Activated naive CD4-positive, alpha-beta T cell treated with anti-CD3 and anti-CD28 coated beads for 36 hours (primary cell): ENCODE measurements at places on chromosomes 13 and 19. TPM values are rescaled to one million over a fixed set of nuclear protein-coding genes. Genes with fewer than 3 reads are reported as not detected.
A peak's percentile ranks its signal among the peaks of the same experiment; 100 is the strongest.

DNA sequence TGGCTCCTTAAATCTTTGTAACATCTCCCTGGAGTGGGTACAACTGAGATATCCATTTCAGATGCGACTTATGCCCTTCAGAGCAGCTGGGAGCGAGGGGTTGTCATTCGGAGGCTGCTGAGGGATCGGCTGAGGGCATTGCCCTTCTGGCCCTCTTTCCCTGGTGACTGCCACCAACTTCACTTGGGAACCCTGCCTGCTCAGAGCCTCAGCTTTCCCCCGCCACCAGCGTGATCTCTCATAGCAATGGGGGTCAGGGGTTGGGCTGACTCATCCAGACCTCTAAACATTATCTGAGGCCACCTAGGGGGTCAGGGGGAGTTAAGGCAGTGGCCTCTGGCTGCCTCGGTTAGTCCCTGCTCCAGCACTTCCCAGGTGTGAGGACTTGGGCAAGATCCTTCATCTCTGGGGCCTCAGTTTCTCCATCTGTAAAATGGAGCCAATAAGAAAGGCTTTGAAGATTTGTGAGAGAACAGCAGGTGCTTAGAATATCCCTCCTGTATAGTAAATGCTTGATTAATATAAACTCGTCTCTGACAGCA is 1.1 kb downstream of the PRX start:
- H3K4me3 ChIP-seq: no peak overlapping the region
- H3K27ac ChIP-seq: no peak overlapping the region
- no peaks in the 10 kb centered on the region for H3K27me3 ChIP-seq

DYRK1B gene
- 6.1 TPM for total RNA-seq

- H3K36me3 ChIP-seq: no peaks in the 10 kb centered on the region
- no peaks in the 10 kb centered on the region for H3K4me1 ChIP-seq
- DNase-seq: no peak
- no peak overlapping the region for H3K4me3 ChIP-seq
- H3K27me3 ChIP-seq: no peaks in the 10 kb centered on the region
Measured at GRCh38 chr13:37364007-37364406, 234.6 kb downstream of the POSTN start.

GRCh38 chr19:49585023-49585422 is 3.9 kb downstream of the PRRG2 start:
- no peak for DNase-seq
- H3K27ac ChIP-seq: no peak overlapping the region
- H3K36me3 ChIP-seq: no peaks in the 10 kb centered on the region
- peaks cover 20% of the 10 kb centered on the region for H3K4me1 ChIP-seq

GRCh38 chr13:47859165-47859564 is 141.9 kb downstream of the SUCLA2 start:
- no peak overlapping the region for H3K4me3 ChIP-seq
- H3K4me1 ChIP-seq: no peaks in the 10 kb centered on the region
- no peak for DNase-seq
- H3K36me3 ChIP-seq: no peaks in the 10 kb centered on the region
- no peak overlapping the region for H3K27ac ChIP-seq

ARL11 gene
- 0.72 TPM for total RNA-seq

DNA sequence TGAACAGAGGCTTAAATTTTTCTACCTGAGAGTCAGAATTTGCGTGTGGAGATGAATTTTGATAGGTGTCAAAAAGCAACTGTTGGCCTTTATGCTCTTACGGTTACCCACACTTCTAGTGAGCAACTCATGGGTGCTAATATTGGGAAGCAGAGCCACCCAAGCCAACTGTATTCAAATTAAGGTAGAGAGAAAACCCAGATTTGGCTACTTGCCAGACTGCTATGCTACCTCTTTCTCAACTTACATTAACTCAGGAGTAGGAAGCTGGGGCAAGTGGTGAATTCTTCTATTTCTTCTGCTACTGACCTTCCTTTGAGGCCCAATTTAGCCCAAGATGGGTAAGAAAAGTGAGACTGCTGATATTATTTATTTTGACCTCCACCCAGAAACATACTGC is 83.9 kb downstream of the OLFM4 start:
- no peaks in the 10 kb centered on the region for H3K27me3 ChIP-seq
- H3K4me3 ChIP-seq: no peak overlapping the region
- H3K4me1 ChIP-seq: no peaks in the 10 kb centered on the region
- no peaks in the 10 kb centered on the region for H3K36me3 ChIP-seq

GRCh38 chr13:22193070-22193469 is 522.2 kb downstream of the FGF9 start:
- no peak for DNase-seq
- H3K4me1 ChIP-seq: no peaks in the 10 kb centered on the region
- no peaks in the 10 kb centered on the region for H3K27me3 ChIP-seq
- H3K4me3 ChIP-seq: no peak overlapping the region
- H3K27ac ChIP-seq: no peak overlapping the region

PPP1R13L gene
- 4.0 TPM for total RNA-seq

DNA sequence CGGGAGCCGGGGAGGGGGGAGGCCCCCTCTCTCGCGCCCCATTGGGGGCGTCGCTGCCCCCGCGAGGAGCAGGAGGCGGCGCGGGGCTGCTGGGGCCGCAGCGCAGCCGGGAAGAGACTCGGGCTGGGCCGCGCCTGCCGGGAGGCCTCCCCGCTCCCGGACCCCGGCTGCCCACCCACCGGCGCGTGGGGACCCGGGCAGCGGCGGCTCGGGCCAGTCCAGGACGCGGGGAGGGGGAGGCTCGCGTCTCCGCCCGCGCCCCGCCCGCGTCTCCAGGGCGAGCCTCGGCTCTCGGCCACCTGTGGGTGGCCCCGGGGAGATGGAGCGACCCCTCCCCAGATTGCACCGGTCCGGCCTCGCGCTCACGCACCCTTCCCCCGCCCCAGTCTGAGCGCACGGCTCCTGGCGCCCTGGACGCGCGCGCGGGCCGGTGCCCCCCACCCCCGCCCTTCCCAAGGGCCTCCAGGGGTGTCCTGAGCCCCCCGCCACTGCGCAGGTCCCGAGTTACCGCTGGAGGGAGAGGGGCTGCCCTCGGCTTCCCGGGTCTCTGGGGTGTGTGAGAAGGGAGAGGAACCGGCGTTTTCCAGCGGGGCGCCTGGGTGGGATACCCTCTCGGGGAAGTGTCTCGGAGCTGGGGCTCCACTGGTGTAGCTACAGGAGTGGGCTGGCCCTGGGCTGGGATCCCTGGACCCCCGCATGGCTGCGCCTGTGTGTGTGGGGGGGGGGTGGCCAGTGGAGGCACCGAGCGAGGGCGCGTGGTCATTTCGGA is 645 bp downstream of the PALM start:
- no peak overlapping the region for H3K27ac ChIP-seq
- H3K4me3 ChIP-seq: no peak overlapping the region
- no peak for DNase-seq
- peaks cover 2% of the 10 kb centered on the region for H3K4me1 ChIP-seq
- H3K27me3 ChIP-seq: peaks cover 22% of the 10 kb centered on the region
- no peaks in the 10 kb centered on the region for H3K36me3 ChIP-seq

ZNF560 gene
- 0.12 TPM for total RNA-seq

- no peaks in the 10 kb centered on the region for H3K36me3 ChIP-seq
- H3K27ac ChIP-seq: no peak overlapping the region
- H3K4me3 ChIP-seq: no peak overlapping the region
- DNase-seq: no peak
- no peaks in the 10 kb centered on the region for H3K4me1 ChIP-seq
- H3K27me3 ChIP-seq: peaks cover 12% of the 10 kb centered on the region
Measured at GRCh38 chr13:31380715-31381114, 180.9 kb downstream of the B3GLCT start.

PLIN4 gene
- not detected for total RNA-seq

DNA sequence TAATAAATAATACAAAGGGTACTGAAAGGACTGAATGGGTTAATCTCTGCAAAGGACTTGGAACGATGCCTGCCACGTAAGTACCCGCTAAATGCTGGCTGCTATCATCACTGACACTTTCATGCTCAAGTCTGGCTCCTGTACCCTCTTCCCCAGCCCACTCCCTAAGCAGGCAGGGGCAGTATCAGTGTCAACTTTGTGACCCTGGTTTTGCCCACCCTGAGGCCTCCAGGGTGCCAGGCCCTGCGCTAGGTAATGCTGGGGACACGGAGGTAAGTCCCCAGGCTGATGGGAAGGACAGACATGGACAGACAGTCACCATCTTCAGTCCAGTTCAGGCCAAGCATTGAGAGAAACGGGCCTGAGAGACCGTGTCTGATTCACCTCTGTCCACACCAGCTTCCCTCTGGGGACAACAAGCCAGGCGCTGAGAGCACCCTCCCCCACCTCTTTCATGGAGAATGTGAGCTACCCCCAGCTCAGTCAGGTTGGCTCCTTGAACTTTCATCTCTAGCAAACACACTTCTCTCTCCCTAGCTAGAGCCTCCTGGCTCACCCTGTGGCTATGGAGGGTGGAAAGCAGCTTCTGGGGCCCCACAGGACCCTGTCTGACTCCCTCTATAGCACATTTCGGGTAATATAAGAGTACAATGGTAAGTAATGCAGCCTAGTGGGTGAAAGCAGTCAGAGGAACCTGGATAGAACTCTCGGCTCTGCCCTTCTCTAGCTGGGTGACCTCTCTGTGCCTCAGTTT is 800 bp downstream of the ETFB start:
- peaks cover 42% of the 10 kb centered on the region for H3K4me1 ChIP-seq
- peak overlapping the region; percentile 94 for H3K4me3 ChIP-seq
- peak overlapping the region; percentile 95 for H3K27ac ChIP-seq
- peak; percentile 29 for DNase-seq
- H3K27me3 ChIP-seq: no peaks in the 10 kb centered on the region

DNA sequence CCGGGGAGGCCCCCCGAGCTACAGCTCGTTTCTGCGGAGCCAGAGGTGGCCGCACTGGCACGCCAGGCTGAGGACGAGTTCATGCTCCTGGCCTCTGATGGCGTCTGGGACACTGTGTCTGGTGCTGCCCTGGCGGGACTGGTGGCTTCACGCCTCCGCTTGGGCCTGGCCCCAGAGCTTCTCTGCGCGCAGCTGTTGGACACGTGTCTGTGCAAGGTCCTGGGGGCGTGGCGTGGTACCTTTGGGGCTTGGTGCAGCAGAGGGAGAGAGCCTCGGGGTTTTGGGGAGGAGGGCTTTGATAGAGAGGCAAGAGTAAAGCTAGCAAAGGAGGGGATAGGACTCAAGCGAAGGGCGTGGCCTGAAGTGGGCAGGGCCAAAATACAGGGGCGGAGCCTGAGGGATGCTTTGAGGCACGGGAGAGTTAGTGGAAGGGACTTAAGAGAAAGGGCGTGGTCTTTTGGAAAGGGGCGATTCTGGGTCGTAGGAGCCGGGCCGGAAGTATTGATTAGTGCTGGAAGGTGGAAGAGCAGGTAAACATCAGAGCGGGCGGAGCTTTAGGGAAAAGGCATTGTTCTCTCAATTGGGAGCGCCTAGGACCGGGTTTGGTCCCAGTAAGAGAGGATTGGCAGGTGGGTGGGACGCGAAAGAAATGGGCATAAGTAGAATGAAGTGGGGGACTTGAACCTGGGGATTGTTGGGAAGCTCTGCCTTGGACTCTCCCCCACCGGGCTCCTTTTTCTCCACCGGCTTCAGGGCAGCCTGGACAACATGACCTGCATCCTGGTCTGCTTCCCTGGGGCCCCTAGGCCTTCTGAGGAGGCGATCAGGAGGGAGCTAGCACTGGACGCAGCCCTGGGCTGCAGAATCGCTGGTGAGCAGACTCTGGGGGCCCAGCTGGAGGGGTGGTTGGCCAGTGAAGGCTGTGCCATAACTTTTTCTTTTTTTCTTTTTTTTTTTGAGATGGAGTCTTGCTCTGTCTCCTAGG is 1.2 kb downstream of the PPM1N start:
- H3K36me3 ChIP-seq: no peaks in the 10 kb centered on the region
- no peak overlapping the region for H3K27ac ChIP-seq
- H3K4me3 ChIP-seq: peak overlapping the region; percentile 53
- peak; percentile 80 for DNase-seq

LHB gene
- total RNA-seq: not detected

CLDN10 gene
- total RNA-seq: not detected

CBY2 gene
- total RNA-seq: not detected
